T-cell (primary cell): ENCODE measurements at places on chromosomes 5 and 9. TPM values are rescaled to one million over a fixed set of nuclear protein-coding genes. Genes with fewer than 3 reads are reported as not detected.

GRCh38 chr5:68446487-68446894, 230.9 kb downstream of the PIK3R1 start:
- DNase-seq = no peak

Gene DIAPH1
- 234 TPM for total RNA-seq

DNA sequence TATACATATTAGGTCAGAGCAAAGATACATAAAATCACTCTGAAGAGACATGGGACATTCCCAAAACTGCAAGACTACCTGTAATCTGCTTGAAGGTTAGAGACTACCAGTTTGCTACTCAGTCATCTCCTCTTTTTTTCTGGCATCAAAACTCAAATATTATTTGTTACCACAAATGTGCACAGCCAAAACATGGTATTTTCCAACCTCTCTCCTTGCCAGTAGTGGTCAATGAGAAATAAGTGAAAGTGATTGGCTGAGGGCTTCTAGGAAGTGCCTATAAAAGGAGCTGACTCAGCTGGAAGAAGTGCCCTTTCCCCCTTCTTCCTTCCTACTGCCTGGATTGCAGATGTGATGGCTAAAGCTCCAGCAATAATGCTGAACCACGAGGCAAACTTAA, 13.8 kb downstream of the GZMK start:
- DNase-seq = no peak

- DNase-seq = no peak
Observed at GRCh38 chr5:147661541-147661940, 121.0 kb downstream of the JAKMIP2 start.

DNA sequence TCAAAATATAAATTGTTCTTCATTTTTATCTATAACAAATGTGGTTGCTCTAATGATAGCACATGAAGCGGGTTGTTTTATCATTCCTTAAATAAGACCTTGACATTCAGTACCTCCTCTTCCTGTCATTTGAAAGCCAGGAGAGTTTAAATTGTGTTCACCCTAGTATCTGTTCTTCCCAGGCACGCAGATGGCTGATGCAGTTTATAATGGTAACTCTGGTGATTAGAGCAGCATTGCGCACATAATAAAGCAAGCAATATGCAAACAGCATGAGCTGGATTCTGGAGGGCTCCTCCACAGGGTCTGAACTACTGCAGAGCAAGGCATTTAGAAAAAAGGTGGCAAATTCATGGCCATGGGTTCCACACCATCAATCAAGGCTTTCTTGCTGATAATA, 307.8 kb downstream of the ENC1 start:
- DNase-seq = no peak

Gene OR1J2
- not detected for total RNA-seq
